Muscle of arm (tissue), 14 donors: ENCODE measurements at places on chromosomes 4 and X. TPM values are rescaled to one million over a fixed set of nuclear protein-coding genes. Genes with fewer than 3 reads are reported as not detected.

IL3RA gene
- 15.1 TPM for polyA plus RNA-seq

DLG3 gene
- polyA plus RNA-seq = 7.3 TPM

SMC1A gene
- 74.9 TPM for polyA plus RNA-seq

RHOXF2B gene
- not detected for polyA plus RNA-seq

ZNF518B gene
- polyA plus RNA-seq = 17.1 TPM

C4orf50 gene
- polyA plus RNA-seq = not detected

OTUD6A gene
- polyA plus RNA-seq = not detected

NALF2 gene
- polyA plus RNA-seq = 0.65 TPM

NPY5R gene
- polyA plus RNA-seq = not detected

EDA gene
- polyA plus RNA-seq = 29.8 TPM

SEPTIN6 gene
- 28.2 TPM for polyA plus RNA-seq

C1QTNF7 gene
- 2.8 TPM for polyA plus RNA-seq

GASK1B gene
- polyA plus RNA-seq = not detected

PI4K2B gene
- polyA plus RNA-seq = 10.4 TPM

RPL9 gene
- 792 TPM for polyA plus RNA-seq

GAGE2A gene
- polyA plus RNA-seq = not detected

FAM47A gene
- polyA plus RNA-seq = not detected

PNCK gene
- 10.6 TPM for polyA plus RNA-seq
